NCI-H69 (cell line): ENCODE measurements at places on chromosomes 12 and 14.
A peak's percentile ranks its signal among the peaks of the same experiment; 100 is the strongest.

GRCh38 chr12:67991158-67991557 lies 1.9 kb downstream of the IFNG-AS1 start:
- DNase-seq: no peak

GRCh38 chr14:20782280-20782890 lies 1.3 kb downstream of the RNASE6 start:
- DNase-seq: no peak

- DNase-seq: no peak
Observed at GRCh38 chr12:70890895-70891832, 29.4 kb downstream of the PTPRR start.

GRCh38 chr14:103880348-103881267 lies 33.2 kb upstream of the PPP1R13B start:
- DNase-seq: peak; percentile 60

DNA sequence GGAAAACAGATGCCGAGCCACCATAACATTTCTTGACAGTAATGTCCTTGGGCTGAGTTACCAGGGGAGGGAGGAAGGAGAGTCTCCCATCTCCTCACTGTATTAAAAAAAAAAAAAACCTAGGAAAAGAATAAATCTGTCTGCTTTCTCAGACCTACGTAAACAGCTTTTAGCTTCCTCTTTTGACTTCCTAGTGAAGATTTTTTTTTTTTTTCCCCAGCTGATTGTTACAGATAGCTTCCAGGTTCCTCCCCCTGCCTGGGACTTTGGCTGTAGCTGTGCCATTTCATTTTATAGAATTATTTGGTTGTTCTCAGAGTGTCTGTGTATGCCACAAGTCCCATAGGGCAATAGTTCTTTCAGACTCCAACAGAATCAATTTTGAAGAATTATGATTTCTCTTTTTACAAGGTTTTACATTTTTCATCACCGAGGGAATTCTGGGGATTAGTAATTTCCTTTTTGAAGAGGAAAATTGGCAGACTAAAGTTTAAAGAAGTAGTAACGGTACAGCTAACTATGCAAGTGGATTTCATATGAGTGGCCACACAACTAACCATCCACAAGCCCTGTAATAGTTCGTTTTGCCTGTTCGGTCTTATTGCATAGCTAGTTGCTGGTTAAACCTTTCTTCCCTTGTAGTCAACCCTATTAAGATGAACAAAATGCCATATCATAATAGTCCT lies 23.1 kb upstream of the GNS start:
- no peak for DNase-seq

DNA sequence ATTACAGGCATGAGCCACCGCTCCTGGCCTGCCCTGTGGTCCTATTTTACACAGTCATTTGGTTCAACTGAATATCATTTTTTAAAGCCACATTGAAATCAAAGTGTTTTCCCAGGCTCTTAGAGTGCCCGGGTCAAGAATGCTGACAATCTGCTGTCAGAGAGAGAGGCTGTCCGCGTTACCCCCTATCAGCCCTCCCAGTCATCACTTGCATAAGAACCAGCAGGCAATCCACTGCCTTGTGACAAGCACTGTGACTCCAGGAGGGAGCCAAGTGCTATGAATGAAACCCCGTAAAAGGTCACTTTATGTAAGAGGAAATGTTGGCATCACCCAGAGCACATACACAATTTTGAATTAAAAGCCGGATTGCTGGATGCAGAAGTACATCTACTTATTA lies 13.5 kb downstream of the PHLDA1 start:
- peak; percentile 24 for DNase-seq

GRCh38 chr14:50186107-50186506 lies 45.3 kb downstream of the SOS2 start:
- DNase-seq: no peak

DNA sequence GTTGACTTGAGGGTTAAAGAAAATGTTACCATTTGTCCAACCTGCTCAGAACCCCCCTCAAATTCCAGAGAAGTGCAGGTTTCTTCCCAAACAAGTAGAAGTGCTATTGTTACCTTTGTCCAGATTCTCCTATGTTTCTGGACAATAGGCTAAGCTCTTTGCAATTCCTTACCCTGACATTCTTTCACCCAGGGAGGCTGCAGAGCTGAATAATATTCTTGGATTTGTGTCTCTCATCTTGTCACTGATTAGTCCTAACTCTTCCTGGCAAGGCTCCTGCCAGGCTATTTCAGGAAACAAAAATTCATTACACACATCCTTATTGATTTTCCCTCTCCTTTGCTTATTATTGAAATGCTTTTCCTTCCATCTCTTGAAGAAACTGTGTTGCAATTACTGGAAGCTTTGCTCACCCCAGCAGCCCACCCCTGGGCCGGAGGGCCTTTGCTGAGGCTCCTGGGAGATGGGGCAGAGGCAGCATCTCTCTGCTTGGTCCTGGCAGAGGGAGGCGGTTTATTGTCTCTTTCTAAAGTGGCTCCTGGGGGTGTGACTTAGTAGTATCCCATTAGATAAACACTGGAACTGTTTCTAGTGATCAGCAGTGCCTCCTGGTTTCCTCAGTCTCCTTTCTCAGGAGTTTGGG lies 207.5 kb upstream of the PELI2 start:
- no peak for DNase-seq

GRCh38 chr12:16136219-16136988 lies 141.1 kb downstream of the SLC15A5 start:
- DNase-seq: peak; percentile 52

- no peak for DNase-seq
Observed at GRCh38 chr12:62694632-62695031, 228.0 kb downstream of the MON2 start.
